ENCODE measurements at places on chromosomes 5 and 9. TPM values are rescaled to one million over a fixed set of nuclear protein-coding genes. Genes with fewer than 3 reads are reported as not detected.

Gene NAIP
- total RNA-seq = 4.1 TPM

Gene OTP
- not detected for total RNA-seq

Gene EPB41L4A
- 12.4 TPM for total RNA-seq

Gene SEMA6A
- total RNA-seq = 2.1 TPM

Gene KLHL3
- total RNA-seq = 0.27 TPM

Gene TCF7
- total RNA-seq = 0.29 TPM

Gene GRIN3A
- total RNA-seq = not detected

DNA sequence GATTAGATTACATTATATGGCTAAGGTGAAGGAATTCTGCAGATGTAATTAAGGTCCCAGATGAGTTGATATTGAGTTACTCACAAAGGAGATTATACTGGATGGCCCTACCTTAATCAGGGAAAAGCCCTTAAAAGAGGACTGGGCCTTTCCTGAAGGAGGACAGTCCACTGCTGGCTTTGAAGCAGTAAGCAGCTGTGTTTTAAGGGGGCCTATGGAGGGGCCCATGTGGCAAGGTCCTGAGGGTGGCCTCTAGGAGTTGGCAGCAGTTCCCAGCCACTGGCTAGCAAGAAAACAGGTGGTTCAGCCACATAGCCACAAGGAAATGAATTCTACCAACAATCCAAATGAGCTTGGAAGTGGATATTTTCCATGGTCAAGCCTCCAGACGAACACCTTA, 36.4 kb upstream of the GDNF start:
- no peak overlapping the region for H3K27ac ChIP-seq
- peaks cover 12% of the 10 kb centered on the region for H3K4me1 ChIP-seq
- no peak overlapping the region for H3K4me3 ChIP-seq
- DNase-seq = no peak
- no peaks in the 10 kb centered on the region for H3K36me3 ChIP-seq
- H3K27me3 ChIP-seq = no peaks in the 10 kb centered on the region

GRCh38 chr5:128572051-128572929, 34.2 kb upstream of the FBN2 start:
- no peaks in the 10 kb centered on the region for H3K36me3 ChIP-seq
- no peaks in the 10 kb centered on the region for H3K27me3 ChIP-seq
- peak overlapping the region; percentile 12 for H3K27ac ChIP-seq
- peaks cover 11% of the 10 kb centered on the region for H3K4me1 ChIP-seq

DNA sequence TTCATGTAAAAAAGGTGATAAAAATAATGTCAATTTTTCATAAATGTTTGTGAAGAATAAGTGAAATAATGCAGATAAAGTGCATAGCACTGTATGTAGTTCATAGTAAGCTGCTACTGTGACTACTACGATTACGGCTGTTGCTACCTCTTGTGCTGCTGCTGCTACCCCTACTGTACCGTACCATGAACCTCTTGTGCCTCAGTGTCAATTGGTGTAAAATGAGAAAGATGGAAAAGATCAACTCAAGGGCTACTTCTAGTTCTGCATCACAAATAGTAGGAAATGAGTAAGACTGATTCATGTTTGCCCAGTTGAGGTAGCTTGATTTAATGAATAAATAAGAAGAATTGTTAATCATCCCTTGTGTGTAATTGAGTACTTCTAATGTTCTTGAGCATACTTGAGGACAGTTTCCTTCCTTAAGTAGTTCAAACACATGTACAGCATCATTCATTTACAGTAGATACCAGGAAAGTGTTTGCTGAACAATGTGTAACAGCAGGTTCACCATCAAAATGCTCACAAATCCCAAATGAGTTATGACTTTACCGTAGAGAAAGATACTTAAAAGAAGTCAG, 200.0 kb upstream of the ATP10B start:
- no peaks in the 10 kb centered on the region for H3K27me3 ChIP-seq
- no peak overlapping the region for H3K27ac ChIP-seq
- DNase-seq = no peak
- no peaks in the 10 kb centered on the region for H3K36me3 ChIP-seq

DNA sequence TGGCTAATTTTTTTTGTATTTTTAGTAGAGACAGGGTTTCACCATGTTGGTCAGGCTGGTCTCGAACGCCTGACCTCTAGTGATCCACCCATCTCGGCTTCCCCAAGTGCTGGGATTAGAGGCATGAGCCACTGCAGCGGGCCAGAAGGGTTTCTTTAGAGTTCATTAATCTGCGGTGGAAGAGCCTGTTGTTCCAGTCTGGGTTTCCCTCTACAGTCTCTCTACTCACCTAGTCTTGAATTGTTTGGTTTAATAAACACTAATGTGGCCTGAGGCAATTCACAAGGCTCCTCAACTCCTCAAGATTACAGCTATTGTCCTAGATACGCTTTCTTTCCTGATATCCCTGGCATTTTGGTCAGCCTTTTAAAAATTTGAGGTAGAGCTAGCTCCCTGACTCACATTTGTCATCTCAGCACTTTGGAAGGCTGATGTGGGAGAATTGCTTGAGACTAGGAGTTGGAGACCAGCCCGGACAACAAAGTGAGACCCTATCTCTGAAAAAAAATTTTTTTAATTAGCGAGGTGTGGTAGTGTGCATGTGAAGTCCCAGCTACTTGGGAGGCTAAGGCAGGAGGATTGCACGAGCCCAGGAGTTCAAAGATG, 4.6 kb upstream of the SAR1B start:
- H3K36me3 ChIP-seq = peaks cover 6% of the 10 kb centered on the region
- no peaks in the 10 kb centered on the region for H3K4me1 ChIP-seq
- DNase-seq = no peak
- no peaks in the 10 kb centered on the region for H3K27me3 ChIP-seq

DNA sequence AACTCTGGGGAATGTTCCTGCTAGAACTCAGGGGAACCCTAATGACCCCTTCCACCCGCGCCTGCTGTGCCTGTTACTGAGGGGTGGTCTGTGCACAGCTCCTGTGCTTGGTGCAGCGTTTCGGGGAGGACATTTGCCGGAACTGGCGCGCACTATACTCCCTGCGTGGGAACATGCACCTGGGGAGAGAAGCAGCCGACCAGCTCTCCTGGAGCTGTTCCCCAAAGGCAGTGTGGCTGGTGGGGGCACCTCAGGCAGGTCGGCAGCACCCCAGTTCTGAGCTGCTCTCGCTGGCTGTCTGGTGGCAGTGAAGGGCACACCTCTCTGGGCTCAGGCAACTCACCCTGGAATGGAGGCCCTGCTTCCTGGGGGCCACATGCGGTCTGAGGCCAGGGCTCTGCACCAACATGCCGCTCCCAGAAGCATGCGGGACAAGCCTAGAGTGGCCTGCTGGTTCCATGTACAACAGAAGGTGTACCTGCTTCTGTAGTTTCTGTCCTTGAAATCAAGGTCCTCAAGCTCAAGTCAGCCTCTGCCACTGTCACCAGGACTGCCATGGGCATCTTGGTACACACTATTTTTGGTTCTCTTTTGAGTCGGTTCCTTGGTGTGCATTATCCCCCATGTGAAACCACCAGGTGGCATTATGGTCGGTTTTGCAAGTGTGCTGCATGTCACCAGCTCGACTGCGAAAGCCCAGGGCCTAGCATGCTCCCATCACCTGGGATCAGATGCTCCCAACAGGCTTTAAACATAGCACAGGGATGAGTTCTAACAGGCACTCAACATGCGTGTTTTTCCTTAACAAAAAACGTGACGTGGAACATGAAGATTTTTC, 7.8 kb upstream of the MRNIP start:
- H3K27ac ChIP-seq = no peak overlapping the region
- peaks cover 88% of the 10 kb centered on the region for H3K36me3 ChIP-seq
- H3K4me1 ChIP-seq = peaks cover 7% of the 10 kb centered on the region
- DNase-seq = no peak
- no peak overlapping the region for H3K4me3 ChIP-seq

- no peak overlapping the region for H3K27ac ChIP-seq
- no peaks in the 10 kb centered on the region for H3K27me3 ChIP-seq
- DNase-seq = no peak
- H3K4me3 ChIP-seq = no peak overlapping the region
- peaks cover 8% of the 10 kb centered on the region for H3K4me1 ChIP-seq
- H3K36me3 ChIP-seq = no peaks in the 10 kb centered on the region
Observed at GRCh38 chr5:82218374-82219156, 59.6 kb downstream of the RPS23 start.

GRCh38 chr9:114633438-114634089, 22.5 kb downstream of the TMEM268 start:
- H3K4me3 ChIP-seq = no peak overlapping the region
- H3K27ac ChIP-seq = no peak overlapping the region
- no peaks in the 10 kb centered on the region for H3K4me1 ChIP-seq
- peaks cover 13% of the 10 kb centered on the region for H3K36me3 ChIP-seq
- no peaks in the 10 kb centered on the region for H3K27me3 ChIP-seq

- no peaks in the 10 kb centered on the region for H3K27me3 ChIP-seq
- no peak overlapping the region for H3K27ac ChIP-seq
- H3K36me3 ChIP-seq = no peaks in the 10 kb centered on the region
- DNase-seq = no peak
- no peaks in the 10 kb centered on the region for H3K4me1 ChIP-seq
Observed at GRCh38 chr5:103487822-103488493, 74.6 kb downstream of the NUDT12 start.

GRCh38 chr9:42386477-42386876, 203.0 kb downstream of the SPATA31A6 start:
- no peaks in the 10 kb centered on the region for H3K4me1 ChIP-seq
- no peak for DNase-seq
- H3K36me3 ChIP-seq = no peaks in the 10 kb centered on the region
- no peak overlapping the region for H3K27ac ChIP-seq
- H3K4me3 ChIP-seq = no peak overlapping the region

GRCh38 chr9:120570296-120570695, 9.7 kb downstream of the CDK5RAP2 start:
- DNase-seq = no peak
- H3K27ac ChIP-seq = no peak overlapping the region
- H3K36me3 ChIP-seq = peaks cover 46% of the 10 kb centered on the region
- H3K4me1 ChIP-seq = no peaks in the 10 kb centered on the region
- no peaks in the 10 kb centered on the region for H3K27me3 ChIP-seq

DNA sequence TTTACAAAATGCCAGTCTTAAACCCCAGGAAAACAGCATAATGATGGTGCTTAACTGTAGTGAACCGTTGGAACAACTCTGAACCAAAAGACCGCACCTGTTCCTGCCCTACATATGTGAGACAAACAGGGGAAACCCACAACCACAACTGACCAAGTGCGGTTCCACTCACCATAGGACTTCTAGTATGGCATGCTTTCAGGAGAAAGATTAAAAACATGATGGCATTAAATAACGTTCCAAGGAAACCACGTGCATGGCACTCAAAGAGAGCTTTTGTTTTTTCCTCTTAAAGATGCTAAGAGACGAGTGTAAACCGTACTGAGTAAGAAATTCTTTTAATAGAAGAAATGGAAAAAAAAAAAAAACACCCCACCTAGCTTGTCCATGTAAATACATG, 119.8 kb downstream of the SSBP2 start:
- no peaks in the 10 kb centered on the region for H3K27me3 ChIP-seq
- peaks cover 10% of the 10 kb centered on the region for H3K4me1 ChIP-seq
- H3K4me3 ChIP-seq = no peak overlapping the region

- no peaks in the 10 kb centered on the region for H3K27me3 ChIP-seq
- H3K36me3 ChIP-seq = peaks cover 46% of the 10 kb centered on the region
- no peak for DNase-seq
- H3K4me1 ChIP-seq = peaks cover 21% of the 10 kb centered on the region
- H3K4me3 ChIP-seq = no peak overlapping the region
- H3K27ac ChIP-seq = no peak overlapping the region
Observed at GRCh38 chr5:168415971-168416370, 70.3 kb upstream of the RARS1 start.
